ENCODE measurements at places on chromosomes 4 and X. TPM values are rescaled to one million over a fixed set of nuclear protein-coding genes. Genes with fewer than 3 reads are reported as not detected.

DNA sequence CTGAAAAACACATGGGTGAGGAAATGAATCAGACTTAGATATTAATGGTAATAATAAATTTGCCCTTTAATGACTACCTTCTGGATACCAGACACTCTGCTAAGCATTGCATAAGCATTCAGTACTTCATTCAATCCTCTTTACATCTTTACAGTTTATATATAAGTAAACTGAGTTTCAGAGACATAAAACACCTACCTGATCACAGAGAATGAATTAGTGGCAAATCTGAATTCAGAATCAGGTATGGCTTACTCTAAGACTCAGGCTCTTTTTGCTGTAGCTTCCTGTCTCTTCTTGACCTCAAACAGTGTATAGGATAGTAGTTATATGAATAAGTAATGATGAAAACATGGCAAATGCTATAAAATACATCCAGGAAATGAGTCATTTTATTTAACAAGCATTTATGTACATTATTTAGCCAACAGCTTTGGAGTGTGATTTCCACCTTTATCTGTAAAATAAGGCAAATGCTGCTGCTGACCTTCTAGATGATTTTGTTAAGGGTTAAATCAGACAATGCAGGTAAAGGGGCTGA, 83.9 kb downstream of the VEGFC start:
- DNase-seq, result no peak

GRCh38 chrX:148552775-148553174, 52.4 kb downstream of the AFF2 start:
- no peak for DNase-seq

DNA sequence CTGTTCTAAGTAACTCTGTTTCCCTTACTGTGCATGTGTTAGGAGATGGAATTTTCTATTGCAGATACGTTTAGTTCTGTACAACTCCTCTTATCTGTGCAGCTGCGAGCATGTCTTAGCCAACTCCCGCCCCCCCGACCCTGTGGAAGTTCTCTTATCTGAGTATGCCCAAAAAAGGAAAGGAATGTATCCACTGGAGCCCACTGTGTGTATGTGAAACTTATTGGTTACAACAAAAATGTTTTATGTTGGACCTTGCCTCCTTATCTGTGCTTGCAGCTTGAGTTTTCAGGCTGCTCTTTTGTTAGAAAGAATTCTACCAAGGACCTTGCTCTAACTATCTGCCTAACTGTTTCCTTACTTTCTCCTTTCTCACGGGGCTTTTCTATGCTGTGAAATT, 24.2 kb upstream of the DCAF8L2 start:
- DNase-seq, result no peak

The RADX gene
- 2.8 TPM for total RNA-seq

The SLC25A43 gene
- 8.8 TPM for total RNA-seq

GRCh38 chr4:35066406-35066805, 1177.9 kb downstream of the ARAP2 start:
- no peak for DNase-seq

- no peak for DNase-seq
Observed at GRCh38 chr4:170400361-170400760, 310.6 kb upstream of the AADAT start.

- no peak for DNase-seq
Observed at GRCh38 chr4:10061650-10062415, 40.5 kb upstream of the SLC2A9 start.

DNA sequence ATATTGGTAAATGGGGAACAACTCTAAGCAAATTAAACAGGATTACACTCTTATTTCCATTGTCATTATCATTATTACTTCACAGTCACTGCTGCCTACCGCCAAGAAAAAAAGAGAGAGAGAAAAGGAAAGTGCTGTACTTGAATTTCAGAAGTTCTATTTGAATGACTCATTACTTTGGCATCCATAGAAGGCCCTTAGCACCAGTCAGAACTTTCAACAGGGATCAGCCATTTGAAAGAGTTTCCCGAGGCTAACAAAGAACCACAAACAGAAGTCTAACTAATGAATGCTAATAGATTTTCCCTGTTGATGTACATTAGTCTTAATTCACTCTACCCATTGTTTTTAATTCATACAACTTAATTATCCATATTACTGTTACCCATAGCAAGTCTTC, 116.3 kb downstream of the SHROOM4 start:
- DNase-seq, result peak; percentile 9

The TAF1 gene
- 75.6 TPM for total RNA-seq

- DNase-seq, result no peak
Observed at GRCh38 chrX:66005830-66006449, 33.9 kb downstream of the VSIG4 start.

- no peak for DNase-seq
Observed at GRCh38 chr4:5735463-5735862, 24.5 kb downstream of the EVC start.
